ENCODE measurements at places on chromosomes 1 and 21. TPM values are rescaled to one million over a fixed set of nuclear protein-coding genes. Genes with fewer than 3 reads are reported as not detected.

DNA sequence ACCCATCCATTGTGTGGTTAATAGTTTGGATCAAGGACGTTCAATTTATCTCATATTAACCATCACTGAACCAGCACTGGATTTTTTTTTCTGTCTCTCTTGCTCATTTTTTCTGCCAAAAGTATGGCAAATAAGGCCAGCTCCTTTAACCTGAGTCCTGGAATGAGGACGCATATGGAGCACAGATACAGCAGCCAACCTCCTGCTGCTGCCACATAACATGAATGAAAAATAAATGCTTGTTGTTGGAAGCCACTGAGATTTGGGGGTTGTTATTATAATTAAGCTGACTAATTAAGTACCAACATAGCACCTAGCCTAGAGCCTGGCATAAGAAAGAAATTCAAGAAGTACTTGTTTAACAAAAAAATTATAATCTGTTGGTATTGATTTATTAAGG is 335.3 kb upstream of the DUSP10 start:
- no peak for DNase-seq

- no peak for DNase-seq
Observed at GRCh38 chr1:54972436-54972835, 8.0 kb upstream of the TMEM61 start.

- no peak for DNase-seq
Observed at GRCh38 chr1:7582460-7582972, 188.6 kb upstream of the VAMP3 start.

DNA sequence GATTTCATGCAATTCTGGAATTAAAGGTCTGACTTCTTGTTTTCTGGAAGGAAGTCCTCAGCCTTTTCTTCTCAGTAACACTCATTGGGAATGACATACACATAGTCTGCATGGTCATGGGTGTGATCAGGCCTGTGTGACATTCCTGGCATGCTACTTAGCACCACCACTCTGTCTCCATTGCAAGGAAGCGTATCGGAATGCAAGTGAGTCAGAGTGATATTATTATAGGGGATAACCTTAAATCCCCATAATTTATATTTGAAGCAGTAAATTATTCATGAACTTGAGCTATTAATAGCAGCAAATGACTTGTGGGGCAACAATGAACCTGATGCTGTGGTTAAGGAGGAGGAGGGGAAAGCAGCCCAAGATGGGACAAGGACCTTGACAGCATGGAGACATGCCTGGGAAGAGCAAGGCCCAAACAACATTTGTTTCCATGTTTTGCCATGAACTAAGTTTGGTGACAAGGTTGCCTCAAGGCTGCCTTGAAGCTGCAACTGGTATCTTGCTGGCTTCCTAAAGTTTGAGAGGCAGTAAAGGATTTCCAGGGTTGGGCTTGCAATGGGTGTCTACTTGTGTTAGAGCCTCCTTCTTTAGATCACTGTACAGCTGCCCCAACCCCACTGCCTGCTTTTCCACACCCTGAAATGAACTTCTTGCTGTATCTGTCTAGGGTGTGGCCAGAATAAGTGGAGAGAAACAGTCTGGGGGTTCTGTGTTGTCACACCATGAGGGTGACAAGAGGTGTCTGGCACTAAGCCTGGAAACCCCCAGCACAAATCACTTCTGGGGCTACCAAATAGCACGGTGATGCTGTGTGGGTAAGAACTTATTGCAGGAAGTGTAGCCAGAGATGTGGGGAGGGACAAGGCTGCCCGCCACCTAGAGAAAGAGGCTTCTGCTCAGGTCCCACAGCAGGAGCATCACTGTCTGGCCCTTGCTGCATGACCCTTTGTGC is 4.6 kb downstream of the MAB21L3 start:
- no peak for DNase-seq

DNA sequence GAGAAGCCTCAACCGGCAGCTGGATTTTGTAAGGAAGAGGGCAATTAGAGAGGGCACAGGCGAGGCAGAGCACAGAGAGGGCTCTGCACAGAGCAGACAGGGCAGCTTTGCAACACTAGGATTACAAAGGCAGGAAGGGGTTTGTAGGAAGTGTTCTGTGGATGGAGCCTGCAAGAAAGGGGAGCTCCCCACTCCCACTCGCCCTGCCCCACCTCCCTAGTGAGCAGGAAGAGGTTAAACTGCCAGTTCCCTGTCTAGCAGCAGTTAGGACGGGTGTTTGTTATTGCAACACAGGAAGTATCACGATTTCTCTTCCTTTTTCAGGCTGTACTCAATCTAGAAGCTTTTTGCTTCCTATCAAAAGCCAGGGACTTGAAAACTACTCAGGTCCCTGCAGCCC is 63.3 kb upstream of the LRRC8D start:
- no peak for DNase-seq

DNA sequence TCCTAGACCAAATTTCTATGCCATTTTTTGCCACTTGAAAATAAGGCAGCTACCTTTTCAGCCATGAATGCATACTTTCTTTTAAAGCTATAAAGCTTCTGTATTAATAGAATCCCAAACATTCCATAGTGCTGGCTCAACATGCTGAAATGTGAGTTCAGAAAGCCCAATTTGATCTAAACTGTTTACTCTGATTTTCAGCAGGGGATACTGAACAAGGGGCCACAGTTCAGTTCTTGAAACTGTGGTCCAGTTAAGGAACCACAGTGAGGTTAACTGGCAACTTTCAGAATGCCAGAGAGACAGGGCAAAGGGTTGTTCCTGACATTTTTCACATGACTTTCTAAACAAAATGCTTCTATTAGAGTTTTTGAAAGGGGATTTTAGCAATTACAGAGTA is 85.7 kb upstream of the COL11A1 start:
- no peak for DNase-seq

GRCh38 chr1:75361260-75361659 is 227.1 kb downstream of the LHX8 start:
- no peak for DNase-seq

GRCh38 chr1:188594542-188595235 is 1765.9 kb downstream of the PLA2G4A start:
- DNase-seq, result no peak

- DNase-seq, result peak; percentile 78
Observed at GRCh38 chr1:6033986-6034749, 11.5 kb upstream of the KCNAB2 start.

GRCh38 chr1:79745929-79746328 is 739.4 kb upstream of the ADGRL4 start:
- DNase-seq, result no peak

DNA sequence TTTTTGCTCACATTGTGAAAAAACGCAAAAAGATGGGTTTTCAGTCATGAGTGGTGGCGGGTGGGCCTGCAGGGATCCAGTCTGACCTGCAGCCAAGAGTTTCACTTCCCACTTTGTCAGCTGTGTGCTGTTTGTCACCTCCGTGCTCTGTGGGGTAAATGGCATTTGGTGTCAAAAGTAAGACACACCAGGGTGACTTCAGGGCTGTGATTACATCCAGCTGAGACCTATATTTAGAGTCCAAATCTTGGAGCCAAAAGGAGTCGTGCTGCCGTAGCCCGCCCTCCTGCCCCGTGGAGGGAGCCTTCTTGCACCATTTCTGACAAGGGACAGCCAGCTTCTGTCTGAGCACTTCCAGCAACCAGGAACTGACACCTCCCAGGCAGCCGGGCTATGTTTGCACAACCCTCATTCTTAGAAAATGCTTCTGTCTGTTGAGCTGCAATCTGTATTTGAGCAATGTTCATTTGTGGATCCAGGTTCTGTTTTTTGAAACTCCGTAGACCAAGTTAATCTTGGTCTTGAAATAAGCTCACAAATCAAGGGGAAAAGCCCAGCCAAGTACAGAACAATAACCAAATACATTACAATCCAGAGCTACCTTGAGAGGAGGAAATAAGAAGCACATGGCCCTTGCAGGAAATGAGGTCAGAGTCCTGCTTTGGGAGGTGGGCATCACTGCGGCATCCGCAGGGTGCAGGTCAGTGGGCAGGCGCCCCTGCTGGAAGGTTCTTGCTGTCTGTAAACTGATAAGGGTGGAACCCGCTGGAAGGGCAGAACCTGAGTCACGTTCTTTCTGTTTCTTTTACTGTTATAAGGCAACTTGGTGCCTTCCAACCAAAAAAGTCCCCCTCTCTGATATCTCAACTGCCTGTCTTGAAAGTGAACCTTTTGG is 14.4 kb downstream of the ABCG1 start:
- peak; percentile 45 for DNase-seq

- no peak for DNase-seq
Observed at GRCh38 chr1:207282496-207283380, 38.7 kb upstream of the CD55 start.

DNA sequence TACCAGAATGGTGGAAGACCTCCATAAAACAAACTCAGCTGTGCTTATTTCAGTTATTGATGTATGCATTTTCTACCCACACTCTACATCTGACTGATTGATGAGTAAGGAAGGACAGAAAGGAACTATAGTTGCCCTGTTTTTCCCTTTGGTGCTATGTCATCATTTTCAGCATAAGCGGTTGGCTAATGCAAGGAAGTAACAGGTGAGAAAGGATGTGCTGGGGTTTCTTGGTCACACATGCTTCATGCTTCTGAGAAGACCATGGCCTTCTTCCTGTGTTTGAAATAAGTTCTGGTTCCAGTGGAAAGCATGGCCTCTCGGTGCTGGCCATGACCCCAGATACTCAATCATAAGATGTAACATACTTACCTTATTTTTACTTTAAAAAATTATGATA is 541.2 kb downstream of the PTPRU start:
- no peak for DNase-seq

- DNase-seq, result no peak
Observed at GRCh38 chr1:147628441-147628840, 41.9 kb downstream of the ACP6 start.

- no peak for DNase-seq
Observed at GRCh38 chr1:70382682-70383081, 28.2 kb upstream of the ANKRD13C start.

DNA sequence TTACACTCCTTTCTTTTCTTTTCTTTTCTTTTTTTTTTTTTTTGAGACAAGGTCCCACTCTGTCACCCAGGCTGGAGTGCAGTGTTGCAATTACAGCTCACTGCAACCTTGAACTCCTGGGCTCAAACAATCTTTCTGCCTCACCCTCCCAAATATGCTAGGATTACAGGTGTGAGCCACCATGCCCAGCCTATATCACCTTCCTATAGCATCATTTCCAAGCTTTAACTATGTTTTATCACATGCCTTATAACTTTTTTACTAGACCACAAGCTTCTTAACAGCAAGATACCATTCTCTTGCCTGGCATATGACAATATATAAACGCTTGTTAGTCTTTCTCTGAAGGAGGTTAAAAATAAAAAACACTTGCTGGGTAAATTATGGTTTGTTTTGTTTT is 55.3 kb upstream of the MUTYH start:
- DNase-seq, result no peak

DNA sequence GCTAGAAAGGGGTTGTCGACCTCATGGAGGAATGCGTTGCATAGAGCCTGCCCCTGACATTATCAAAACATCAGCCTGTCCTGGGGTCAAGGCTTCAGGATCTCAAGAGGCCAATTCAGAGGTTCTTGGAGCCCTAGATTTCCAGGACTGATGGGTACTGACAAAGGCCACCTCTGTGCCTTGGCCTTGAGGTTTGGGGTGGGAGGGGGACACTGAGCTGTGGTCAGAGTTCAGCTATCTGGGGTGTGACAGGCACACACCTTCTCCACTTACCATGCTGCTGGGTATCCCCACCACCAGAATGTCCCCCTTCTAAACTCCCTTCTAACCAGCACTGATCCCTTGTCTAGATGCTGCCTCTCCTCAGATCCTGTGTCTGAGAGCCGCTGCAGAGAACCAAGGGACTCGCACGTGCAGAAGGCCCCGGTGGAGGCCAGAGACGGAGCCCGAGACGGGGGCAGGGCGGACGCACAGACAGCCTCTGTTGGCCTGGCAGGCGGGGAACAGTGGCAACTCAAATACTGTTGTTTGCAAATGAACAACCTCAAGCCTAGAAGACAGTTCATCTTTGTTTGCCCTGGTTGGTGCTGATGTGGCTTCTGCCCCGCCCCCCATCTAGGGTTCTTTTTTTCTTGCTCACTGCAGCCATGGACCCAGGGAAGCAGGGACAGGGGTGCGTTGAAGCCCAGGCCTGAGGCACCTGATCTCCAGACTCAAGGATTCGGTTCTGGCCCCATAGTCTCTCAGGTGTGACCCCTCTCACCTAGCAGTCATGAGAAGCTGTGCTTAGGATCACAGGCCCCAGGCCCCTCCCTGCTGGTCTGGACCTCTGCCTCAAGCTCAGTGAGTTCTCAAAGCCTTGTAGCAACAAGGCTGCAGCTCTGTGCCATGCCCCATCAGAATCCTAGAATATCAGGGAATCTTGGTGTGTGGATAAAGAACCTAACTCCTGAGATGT is 28.1 kb upstream of the CSF1 start:
- peak; percentile 84 for DNase-seq

DNA sequence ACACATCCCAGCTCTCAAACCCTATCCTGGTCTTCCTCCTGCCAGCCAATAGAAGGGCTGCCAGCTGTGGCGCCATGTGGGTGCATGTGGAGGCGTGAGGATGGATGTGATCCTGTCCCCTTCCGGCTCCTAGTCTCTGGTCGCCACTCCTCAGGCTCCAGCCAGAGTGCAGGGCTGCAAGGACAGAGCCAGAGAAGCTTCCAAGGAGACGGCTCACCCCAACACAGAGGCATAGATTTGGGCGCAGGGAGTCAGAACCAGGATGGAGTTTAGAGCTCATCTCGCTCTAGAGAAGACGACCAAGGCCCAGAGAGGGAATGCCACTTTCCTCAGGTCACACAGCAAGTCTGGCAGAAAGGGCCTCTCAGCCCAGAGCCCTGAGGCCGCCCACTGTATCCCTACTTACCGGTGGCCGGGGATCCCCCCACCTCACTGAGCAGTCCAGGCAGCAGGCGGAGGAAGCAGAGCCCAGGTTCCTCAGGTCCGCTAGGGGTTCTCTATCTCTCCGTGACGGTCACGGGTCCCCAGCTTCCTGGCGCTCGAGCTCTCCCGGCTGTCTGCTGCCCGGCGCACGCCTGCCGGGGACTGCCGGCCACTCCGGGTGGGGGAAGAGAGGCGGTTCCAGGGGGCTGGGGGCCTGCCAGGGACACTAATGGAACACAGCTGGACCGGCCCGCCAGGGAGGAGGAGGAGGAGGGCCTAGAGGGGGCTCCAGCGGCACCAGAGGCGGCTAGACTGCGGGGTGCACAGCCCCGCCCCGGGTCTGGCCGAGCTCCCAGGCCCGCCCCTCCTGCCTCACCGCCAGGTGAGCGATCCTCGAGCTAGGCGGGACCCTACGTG is at the start of gene COL16A1:
TSS of gene COL16A1 (minus strand) at position 587 of the 840 bp plus-strand sequence. CDS start 1,824 bp downstream, outside the sequence.
- DNase-seq, result peak; percentile 50

- no peak for DNase-seq
Observed at GRCh38 chr1:151916726-151917370, 7.5 kb upstream of the THEM4 start.

- DNase-seq, result no peak
Observed at GRCh38 chr1:214364786-214365295, 83.9 kb downstream of the SMYD2 start.

The CASQ1 gene
- polyA plus RNA-seq, result not detected

The SEMA6C gene
- 2.7 TPM for polyA plus RNA-seq

The OR2L13 gene
- not detected for polyA plus RNA-seq

The DUSP12 gene
- 81.4 TPM for polyA plus RNA-seq

The TP73 gene
- 0.38 TPM for polyA plus RNA-seq

The NPPB gene
- not detected for polyA plus RNA-seq

The PCBP3 gene
- polyA plus RNA-seq, result not detected

The GREM2 gene
- polyA plus RNA-seq, result 0.01 TPM

The C1orf185 gene
- polyA plus RNA-seq, result not detected

The NTNG1 gene
- not detected for polyA plus RNA-seq
